Activated CD4-positive, alpha-beta T cell treated with anti-CD3 and anti-CD28 coated beads, Interleukin-2, amount 50 U/mL, for 48 hours (primary cell): ENCODE measurements at places on chromosomes 6 and 20.

GRCh38 chr6:154350293-154350692, 6.3 kb downstream of the IPCEF1 start:
- no peak for DNase-seq

- DNase-seq: no peak
Measured at GRCh38 chr6:170074907-170075306, 216.0 kb downstream of the DLL1 start.

- no peak for DNase-seq
Measured at GRCh38 chr20:528923-529604, 14.5 kb downstream of the CSNK2A1 start.

DNA sequence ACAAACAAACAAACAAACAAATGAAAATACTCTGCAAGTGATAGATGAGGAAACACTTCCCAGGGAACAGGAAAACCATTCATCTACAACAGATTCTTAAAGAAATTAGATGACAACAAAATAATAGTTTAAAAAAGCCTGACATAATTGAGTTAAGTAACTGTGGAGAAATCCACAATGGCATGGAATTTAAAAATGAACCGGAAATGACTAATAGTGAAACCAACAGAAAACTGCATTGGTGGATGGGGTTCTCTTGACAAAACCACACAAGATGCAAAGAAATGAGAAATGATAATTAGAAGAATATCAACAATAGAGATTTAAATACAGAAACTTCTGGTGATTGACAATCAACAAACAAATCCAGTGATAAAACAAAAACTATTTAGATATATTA, 785.6 kb downstream of the QKI start:
- no peak for DNase-seq

DNA sequence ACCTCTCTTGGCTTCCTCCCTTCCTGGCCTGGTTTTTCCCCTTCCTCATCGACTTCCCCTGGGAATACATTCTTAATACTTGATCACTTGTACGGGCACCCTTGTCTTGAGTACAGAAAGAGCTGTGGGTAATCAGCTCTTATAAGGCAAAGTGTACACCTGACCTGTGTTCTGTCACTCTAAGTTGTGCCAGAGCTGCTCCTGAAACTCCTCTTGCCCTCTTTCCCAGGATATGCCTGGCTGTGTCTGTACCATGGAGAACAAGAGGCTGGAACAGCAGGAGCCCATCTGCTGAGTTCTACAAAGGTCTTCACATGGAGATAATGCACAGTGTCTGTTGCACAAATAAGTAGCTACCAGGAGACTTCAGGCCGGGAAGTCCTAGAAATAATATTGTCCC, 110.1 kb downstream of the FOXA2 start:
- DNase-seq: no peak

DNA sequence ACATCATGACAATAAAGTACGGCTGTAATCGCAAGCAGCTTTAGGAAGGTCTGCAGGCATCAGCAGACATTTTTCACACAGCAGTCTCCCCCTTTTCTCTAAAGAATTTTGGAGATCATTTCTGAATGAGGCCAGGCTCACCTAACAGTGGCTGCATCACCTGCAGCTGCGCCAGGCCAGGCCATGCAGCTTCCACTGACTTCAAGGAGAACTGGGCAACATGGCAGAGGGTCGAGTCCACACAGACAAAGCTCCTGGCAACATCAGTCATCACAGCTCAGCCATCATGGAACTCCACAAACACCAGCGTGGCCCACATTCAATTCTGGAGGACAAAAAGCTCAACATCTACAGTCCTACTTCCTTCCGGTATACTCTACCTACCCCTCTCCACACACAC, 17.8 kb upstream of the FOXC1 start:
- no peak for DNase-seq

- DNase-seq: peak; percentile 75
Measured at GRCh38 chr6:129671442-129672340, 38.3 kb downstream of the ARHGAP18 start.

DNA sequence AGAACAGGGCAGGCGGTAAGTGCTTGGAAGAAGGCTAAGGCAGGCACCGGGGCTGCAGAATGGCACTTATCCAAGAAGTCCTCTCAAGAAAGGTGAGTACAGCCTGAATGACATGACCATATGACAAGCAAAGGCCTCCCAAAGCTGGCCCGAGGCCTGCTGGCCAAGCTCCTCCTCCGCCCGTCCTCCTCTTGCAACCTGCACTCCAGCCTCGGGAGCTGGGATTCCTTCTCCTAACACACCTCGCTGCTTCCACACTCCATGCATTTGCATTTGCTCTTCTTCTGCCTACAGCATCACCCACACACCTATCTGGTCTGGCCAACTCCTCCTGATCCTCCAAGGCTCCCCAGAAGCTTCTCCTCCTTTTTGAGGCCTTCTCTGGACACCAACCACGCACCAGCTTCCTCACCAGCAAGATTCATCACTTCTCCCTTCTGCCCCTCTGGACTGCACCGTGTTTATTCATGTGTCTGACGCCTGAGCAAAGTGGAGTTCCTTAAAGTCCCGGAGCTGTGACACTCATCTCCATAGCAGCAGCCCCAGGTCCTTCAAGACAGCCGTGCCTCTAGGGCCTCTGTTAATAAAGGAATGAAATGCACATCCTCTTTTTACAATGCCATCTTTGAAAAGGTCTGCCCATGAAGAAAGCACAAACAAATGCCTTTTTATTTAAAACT, 32.3 kb downstream of the CNKSR3 start:
- no peak for DNase-seq

GRCh38 chr6:159307246-159307790, 138.1 kb downstream of the FNDC1 start:
- no peak for DNase-seq

DNA sequence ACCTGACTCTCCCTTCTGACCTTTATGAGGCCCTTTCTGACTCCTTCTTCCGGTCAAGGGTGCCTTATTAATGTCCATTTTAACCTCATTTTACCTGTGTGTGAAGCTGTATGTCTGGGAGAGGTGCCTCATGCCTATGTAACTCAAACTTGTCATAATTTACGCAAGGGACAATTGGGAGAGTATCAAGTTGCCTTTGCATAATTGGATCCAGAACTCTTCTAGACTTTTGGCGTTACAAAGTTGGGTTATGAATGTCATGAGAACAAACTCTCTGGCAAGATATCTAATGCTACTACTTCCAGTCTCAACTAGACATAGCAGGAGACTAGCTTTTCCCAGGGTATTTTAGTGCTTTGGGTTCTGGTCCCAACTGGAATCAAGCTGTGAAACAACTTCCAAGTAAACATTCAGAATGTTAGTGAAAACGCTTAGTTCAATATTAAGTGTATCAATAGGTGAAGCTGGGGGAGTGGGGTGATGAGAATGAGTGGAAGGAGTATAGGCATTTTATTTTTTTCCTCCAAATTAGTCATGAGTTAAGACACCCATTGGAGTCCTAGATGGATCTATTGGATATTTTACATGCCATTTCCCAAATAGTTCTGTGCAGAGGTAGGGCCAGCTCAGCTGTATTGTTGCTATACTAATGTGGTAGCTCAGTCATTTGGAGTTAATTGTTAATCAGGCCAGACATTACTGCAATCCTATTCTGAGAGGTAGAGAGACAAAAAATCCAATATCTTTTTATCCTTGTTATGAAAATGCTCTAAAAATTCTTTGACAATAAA, 159.9 kb downstream of the TFAP2B start:
- no peak for DNase-seq

- DNase-seq: no peak
Measured at GRCh38 chr20:20083807-20084206, 31.5 kb downstream of the CFAP61 start.

GRCh38 chr6:87785229-87785862, 83.3 kb upstream of the AKIRIN2 start:
- DNase-seq: no peak

DNA sequence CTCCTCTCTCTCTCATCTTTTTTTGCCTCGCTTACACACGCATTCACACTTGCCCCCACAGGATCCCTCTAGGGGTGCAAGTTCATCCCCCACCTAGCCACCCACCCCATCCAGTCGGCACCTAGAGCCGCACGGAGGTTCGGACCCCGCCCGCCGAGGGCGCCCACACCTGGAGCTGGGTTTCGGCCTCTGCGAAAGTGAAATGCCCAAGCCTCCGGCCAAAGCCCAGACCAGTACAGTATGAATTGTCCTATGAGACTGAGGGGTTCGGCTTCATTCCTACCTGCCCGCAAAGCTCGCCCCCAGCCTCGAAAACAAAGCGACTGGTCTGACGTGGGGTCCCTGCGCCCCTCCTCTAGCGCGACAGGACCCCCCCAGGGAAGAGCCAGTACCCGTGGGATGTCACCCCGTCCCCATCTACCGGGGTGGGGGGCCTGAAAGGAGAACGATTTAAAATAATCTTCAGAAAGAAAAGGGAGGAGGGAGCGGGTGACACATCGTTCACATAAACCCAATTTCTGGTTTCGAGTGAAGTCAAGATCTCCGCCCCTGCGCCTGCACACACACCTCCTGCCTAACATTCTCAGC, 1.5 kb downstream of the TFAP2A start:
- no peak for DNase-seq

DNA sequence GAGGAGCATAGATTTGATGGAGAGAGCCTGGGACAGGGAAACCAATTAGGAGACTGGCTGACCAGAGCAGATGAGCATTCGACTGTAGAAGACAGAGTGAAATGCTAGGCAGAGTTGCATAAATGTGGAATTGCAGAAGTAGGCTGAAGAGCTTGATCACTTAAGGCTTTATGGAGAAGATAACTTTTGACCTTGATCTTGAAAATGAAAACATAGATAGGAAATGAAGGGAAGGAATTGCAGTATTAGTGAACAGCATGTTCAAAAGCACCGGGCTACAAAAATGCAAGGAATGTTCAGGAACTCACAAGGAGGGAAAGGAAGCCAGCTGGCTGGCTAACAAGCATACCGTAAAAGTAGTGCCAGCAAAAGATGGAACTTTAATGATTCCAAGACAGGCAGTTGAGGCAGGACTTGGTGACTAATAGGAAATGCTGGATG, 20.5 kb upstream of the LTV1 start:
- no peak for DNase-seq

DNA sequence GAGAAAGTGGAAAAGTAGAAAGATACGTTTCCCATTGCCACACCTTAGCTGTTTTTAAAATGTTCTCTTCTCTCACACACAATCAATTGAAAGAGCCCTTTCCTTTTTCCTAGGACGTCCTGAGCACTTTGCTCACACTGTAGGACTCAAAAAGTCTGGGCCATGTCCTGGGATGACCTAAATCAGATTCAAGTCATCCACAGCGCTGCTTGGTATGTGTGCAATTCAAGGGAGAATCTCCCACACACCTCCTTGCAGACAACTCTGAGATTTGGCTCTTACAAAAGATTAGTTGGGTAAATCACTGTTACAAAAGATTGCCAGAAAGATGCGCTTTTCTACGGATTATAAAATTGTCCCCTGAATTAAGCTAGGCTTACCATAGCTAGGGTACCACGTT, 130.1 kb downstream of the RNASET2 start:
- no peak for DNase-seq

DNA sequence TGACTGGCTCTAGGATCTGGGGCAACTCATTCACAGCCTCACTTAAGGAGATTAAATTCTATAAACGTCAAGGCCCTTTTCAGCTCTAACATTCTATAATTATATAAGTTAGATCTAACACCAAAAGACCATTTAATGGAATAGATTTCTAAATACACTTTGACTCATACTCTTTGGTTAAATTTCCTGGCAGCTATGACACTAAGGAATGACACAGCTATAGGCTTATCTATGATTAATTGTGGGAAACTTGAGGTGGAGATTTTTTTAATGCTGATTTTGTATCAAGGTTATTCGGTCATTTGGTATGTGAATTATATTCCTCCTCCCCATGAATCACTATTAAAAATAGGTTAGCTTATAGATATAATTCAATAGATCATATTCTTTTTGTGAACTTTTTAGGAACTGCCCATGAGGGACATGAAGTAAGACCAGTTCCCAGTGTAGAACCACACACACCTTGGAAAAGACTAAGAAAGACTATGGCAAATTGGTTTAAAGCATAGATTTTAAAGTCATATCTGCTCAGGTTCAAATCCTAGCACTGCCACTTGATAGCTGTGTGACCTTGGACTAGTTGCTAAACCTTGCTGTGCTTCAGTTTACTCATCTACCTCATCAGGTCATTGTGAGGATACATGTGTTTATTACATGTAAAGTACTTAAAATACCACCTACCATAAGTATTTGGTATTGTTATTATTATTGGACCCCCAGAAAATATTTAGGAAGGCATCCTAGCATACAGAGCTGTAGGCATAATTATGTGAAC, 116.0 kb downstream of the CRYBG1 start:
- DNase-seq: no peak

DNA sequence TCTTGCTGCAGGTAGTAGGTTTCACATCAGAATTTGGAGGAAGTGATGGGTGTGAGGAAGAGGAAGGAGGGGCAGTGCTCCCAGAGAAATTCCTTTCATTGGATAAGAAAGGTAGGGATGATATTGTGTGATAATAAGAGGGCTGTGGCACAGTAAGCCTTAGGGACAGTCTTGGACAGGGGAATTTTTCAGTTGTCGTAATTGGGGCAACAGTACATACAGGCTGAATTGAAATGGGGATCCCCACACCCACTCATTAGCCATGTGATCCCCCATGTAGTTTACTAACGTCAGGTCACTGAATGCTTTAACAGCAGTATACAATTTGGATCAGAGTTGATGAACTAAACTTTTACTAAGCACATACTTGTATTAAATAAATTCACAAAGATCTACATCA, 79.4 kb downstream of the FOXO3 start:
- DNase-seq: no peak

DNA sequence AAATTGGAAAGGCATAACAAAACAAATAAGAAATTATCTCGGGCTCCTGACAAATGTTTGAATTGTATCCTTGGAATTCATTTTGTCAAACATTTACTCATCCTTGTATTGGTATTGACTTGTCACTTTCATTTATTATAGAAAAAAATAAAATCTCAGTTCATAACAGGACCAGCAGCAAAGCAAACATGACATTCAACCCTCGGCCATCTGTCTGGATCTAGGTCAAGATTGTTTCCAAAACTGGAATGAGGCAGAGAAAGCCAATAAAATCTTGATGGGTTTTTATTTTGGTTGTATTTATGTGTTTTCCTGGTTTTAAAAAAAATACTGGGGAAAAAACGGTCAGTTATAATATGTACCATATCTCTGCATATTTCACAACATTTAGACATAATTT, 42.9 kb upstream of the FABP7 start:
- no peak for DNase-seq

GRCh38 chr6:10569392-10570127, 48.4 kb downstream of the GCNT2 start:
- DNase-seq: no peak
